ENCODE measurements at places on chromosomes 2 and 18.
A peak's percentile ranks its signal among the peaks of the same experiment; 100 is the strongest.

GRCh38 chr2:26086155-26086637 lies 52.3 kb downstream of the RAB10 start:
- DNase-seq = no peak

GRCh38 chr2:134594399-134594798 lies 124.4 kb downstream of the TMEM163 start:
- no peak for DNase-seq

- no peak for DNase-seq
Measured at GRCh38 chr2:107525406-107525805, 301.3 kb upstream of the RGPD4 start.

- no peak for DNase-seq
Measured at GRCh38 chr2:205685314-205686055, 3.2 kb downstream of the NRP2 start.

- DNase-seq = peak; percentile 57
Measured at GRCh38 chr2:207143215-207144172, 22.3 kb downstream of the KLF7 start.

GRCh38 chr2:1373830-1374229 lies 39.4 kb upstream of the TPO start:
- no peak for DNase-seq

DNA sequence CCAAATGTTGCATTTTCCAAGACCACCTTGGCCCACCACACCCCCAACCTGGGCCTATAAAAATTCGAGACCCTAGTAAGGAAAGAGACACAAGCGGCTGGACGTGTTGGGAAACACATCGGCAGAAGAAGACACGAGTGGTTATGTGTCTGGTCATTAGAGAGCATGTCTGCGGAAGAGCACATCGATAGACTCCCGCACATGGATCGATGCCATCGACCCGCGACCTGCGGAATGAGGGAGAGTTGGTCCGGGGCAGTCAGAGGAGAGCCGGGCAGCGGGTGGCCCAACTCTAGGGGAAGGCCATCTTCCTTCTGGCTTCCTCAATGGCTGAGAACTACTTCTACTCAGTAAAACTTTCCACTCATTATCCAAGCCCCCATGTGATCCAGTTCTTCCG lies 219.4 kb downstream of the TGIF1 start:
- DNase-seq = no peak

DNA sequence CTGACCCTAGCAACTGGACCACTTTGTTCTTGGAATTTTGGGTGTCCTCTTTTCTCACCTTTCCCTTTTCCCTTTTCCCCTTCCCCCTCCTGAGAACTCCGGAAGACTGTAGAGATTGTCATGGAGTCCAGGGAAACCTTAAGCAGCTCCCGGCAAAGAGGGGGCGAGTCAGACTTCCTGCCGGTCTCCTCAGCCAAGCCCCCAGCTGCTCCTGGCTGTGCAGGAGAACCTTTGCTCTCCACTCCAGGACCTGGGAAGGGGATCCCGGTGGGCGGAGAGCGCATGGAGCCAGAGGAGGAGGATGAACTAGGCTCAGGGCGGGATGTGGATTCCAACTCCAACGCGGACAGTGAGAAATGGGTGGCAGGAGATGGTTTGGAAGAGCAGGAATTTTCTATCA lies 20.5 kb downstream of the SETBP1 start:
- DNase-seq = no peak

GRCh38 chr2:160917850-160918249 lies 242.4 kb upstream of the TANK start:
- DNase-seq = no peak

- DNase-seq = no peak
Measured at GRCh38 chr2:206974551-206974950, 35.2 kb downstream of the CPO start.

DNA sequence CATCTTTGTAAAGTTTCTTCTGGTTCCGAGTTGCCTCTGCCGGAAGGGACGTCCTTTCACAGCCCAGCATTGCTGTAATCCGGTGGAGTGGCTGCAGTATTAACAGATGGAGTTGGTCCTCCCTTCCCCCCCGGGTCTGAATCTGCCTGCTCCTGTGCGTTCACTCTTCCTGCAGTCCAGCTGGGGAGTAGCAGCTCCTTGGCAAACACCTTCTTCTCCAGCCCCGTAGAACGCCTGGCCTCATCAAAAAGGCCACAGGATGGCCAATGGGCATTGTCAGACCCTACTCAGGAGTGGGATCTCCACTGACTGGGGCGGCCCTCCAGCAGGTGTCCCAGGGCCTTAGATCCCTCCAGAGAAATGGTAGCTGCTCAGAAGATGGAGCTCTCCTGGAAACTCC lies 234.0 kb downstream of the FAM210A start:
- DNase-seq = no peak

DNA sequence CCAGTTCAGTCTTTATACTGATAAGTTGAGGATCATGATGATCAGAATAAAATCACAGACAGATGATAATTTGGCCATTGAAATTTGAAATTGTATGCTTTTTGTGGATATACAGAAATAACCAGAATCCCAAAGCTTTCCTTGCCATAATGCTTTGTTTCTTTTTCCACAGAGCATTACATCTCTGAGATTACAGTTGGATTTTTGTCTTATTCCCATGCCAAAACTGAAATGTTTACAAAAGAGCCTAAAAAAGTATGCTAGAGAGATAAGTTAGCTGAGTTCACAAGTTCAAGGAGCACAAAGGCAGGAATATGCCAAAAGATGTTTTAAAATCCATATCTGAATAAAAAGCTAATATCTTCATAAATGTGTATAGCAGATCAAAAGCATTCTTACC lies 321.3 kb downstream of the PID1 start:
- DNase-seq = no peak

DNA sequence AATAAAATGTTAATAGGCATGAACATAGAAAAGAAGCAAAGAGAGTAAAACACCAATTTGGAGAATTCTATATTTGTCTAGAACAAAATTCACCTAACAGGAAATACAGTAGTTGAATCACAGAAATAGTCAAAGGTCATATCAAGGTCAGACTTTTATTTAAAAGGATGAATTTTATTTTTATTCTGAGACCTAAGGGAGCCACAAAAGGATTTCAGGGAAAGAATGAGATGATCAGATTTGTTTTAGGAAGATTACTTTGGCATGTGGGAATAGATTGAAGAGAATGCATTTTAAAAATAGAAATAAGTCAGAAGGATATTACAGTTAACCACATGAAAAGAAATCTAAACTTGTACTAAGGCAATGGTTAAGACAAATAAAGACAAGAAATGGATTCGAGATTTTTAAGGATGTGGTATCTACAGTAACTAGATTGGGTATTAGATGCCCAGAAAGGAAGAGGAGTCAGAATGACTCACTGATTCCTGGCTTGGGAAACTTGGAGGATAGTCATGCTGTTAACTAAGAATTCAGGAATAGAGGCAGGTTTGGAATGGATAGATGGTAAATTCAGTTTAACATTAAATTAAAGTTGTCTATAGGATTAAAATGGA lies 56.0 kb downstream of the METTL4 start:
- DNase-seq = no peak

DNA sequence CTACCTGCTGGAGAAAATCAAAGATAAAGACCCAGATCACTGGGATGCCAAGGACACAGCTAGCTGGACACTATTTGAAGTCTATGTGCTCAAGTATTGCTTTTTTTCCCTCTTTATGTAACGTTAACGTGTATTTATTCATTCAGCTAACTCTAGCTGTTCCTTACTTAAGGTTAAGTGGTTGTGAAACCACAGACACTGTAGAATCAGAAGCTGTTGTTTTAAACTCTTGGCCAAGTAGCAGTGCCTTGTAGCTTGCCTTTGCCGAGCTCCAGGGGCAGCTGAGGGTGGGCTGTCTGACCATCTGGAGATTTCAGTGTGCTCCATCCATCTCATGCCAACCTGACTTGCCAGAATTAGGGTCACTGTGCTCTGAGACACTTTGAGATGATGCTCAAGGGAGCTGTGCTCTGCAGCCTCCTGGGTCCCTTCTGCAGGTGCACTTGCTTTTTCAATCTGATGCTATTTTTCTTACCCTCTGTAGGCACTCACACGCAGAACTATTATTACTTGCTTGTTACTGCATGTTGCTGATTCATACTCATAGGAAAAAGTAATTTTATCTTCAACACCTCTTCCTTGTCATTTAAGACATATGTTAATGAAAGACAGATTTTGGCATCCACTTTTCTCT lies 116.2 kb downstream of the METTL8 start:
- DNase-seq = no peak

DNA sequence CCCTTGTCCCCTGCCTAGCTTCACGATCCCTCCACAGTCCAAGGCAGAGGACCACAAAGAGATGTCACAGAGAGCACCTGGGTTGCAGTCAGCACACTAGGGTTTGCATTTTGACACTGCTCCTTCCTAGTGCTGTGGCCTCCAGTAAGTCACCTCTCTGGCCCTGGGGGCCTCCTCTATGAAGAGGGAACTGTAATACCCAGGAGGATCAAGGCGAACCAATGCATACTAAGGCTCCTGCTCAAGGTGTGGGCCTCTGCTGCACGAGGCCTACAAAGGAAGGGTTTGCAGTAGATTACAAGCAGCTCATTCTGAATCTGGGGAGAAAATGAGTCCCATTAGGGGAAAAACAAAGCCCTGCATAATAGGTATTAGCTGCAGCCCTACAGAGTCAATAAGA lies 72.3 kb upstream of the FZD7 start:
- no peak for DNase-seq

- DNase-seq = no peak
Measured at GRCh38 chr2:20999906-21000645, 43.8 kb downstream of the APOB start.

GRCh38 chr2:138060301-138060635 lies 96.0 kb downstream of the HNMT start:
- no peak for DNase-seq

- DNase-seq = peak; percentile 52
Measured at GRCh38 chr2:65430603-65431420, 1.6 kb downstream of the SPRED2 start.

DNA sequence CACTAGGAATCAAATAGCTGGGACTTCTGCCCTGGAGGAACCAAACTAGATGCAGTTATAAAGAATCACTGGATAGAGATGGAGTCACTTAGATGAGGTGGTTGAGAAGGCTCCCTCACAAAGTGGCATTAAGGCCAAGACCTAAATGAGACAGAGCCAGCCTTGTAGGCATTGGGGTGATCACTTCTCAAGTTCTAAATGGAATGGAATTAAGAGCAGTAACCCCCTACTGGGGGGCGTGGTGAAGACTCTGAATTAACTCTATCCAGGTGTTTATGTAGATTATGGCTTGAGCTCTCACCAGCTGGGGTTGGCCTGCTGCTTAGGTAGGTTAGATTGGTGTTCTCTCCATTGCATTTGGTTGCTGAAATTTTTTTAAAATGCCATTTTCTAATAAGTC lies 71.3 kb downstream of the TTC27 start:
- DNase-seq = no peak

DNA sequence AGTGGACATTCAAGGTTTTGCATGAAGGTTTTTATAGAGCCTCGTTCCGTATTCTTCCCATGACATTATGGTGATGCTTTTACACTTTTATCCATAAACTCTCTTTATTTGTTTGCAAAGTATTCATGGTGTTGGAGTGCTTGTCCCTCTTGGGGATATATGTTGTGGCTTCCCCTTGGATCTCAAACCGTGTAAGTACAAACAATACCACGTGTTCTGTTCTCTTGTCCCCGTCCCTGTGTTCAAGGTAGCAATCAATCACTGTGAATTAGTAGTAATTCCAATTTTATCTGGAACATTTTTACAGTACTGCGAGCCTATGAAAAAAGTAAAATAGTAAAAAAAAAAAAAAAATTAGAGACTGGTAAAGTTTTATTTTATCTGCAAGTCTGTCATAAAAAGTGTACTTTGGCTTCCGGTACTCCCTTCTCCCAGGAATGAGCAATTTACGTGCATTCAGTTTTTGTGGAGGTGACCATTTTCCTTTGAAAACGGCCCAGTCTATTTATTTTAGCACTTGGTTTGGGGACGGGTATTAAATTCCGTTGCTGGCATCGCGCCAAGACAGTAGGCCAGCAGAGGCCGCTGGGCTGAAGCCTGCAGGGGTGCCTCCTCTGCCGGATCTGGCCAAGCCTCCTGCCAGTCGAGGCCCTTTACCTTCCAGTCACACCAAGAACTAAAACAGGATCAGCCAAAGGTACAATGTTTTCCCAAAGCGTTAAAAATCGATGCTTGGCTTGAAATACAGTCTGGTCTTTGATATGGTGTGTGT lies 175.7 kb downstream of the SOCS6 start:
- no peak for DNase-seq

GRCh38 chr18:3059272-3059671 lies 46.3 kb upstream of the LPIN2 start:
- DNase-seq = no peak

GRCh38 chr2:172922306-172922705 lies 153.3 kb upstream of the MAP3K20 start:
- no peak for DNase-seq

DNA sequence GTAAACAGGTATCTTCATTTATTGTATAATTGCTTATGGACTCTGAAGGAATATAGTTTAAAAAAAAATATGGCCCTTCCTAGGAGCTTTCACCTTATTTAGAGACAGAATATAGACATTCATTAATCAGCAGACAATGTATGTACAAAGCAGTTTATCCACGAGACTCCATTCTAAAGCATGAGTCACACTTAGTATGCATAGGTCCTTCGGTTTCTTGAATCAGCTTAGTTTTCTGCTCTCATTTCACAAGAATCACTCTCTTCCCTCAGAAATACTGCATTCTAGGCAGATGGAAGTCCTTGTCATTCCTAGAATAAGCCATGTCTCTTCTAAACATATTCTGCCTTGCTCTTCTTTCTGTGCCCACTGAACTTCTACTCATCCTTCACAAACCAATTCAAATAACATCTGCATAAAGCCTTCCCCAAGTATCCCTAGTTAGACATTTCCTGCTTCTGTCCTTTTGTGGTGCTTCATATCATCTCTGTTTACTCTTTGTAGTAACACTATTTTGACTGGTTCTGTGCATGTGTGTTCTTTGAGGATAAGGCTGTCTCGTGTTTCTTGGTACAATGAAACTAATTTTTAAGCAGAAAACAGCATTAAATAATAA lies 84.5 kb downstream of the PTRHD1 start:
- DNase-seq = no peak

- no peak for DNase-seq
Measured at GRCh38 chr18:6256521-6256920, 158.2 kb downstream of the L3MBTL4 start.

DNA sequence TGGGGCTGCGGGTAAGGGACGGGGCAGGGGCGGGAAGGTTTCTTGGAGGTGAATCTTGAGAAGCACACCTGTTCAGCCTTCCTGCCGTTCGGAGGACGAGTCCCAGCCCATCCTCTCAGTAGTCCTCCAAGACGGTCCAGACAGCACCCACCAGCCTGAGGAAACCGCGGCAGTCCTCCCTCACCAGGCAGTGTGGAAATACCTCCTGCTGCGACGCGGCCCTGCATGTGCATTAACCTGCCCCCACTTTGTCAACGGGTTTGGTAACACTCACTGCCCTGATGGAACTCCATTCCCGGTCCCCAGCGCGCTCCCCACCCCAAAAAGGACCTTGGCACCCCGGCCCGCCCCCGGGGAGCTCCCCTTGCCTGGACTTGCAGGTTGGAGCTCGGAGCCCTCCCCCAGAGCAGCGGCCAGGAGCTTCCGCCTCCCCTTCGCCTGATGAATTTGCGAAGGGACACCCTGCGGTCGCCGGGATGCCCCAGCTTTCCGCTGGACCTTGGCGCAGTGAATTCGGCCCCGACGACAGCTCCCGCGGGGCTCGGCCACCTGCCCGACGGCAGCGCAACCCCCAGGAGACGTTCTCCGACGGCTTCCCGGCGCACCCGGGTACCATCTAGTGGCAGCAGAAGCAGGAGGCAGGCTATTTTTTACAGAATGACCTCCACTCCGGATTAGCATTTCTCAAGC lies 31.5 kb downstream of the ACVR1C start:
- peak; percentile 25 for DNase-seq

GRCh38 chr18:57666818-57667497 lies 45.3 kb upstream of the NARS1 start:
- DNase-seq = no peak

GRCh38 chr18:46718501-46719341 lies 38.1 kb downstream of the ST8SIA5 start:
- no peak for DNase-seq

Measured in activated effector memory CD4-positive, alpha-beta T cell treated with Interleukin-2 at 50 U/mL for 16 hours (primary cell).